Stimulated activated CD8-positive, alpha-beta memory T cell treated with anti-CD3 and anti-CD28 coated beads, Interleukin-15, amount 100 ng/mL, for 24 hours (primary cell): ENCODE measurements at places on chromosomes 13 and 19.

DNA sequence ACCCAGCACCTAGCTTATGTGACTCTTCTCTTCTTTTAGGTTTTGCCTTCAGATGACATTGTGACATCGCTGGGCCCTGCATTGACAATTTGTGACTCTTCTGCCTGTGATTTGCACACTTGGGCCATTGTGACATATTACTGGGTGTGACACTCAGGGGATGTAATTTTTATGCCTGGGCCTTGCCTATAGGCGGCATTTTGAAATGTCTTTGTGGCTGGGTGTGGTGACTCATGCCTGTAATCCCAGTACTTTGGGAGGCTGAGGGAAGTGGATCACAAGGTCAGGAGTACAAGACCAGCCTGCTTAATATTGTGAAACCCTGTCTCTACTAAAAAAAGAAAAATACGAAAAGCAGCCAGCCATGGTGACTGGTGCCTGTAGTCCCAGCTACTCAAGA lies 28.4 kb upstream of the ZNF681 start:
- no peak for DNase-seq

DNA sequence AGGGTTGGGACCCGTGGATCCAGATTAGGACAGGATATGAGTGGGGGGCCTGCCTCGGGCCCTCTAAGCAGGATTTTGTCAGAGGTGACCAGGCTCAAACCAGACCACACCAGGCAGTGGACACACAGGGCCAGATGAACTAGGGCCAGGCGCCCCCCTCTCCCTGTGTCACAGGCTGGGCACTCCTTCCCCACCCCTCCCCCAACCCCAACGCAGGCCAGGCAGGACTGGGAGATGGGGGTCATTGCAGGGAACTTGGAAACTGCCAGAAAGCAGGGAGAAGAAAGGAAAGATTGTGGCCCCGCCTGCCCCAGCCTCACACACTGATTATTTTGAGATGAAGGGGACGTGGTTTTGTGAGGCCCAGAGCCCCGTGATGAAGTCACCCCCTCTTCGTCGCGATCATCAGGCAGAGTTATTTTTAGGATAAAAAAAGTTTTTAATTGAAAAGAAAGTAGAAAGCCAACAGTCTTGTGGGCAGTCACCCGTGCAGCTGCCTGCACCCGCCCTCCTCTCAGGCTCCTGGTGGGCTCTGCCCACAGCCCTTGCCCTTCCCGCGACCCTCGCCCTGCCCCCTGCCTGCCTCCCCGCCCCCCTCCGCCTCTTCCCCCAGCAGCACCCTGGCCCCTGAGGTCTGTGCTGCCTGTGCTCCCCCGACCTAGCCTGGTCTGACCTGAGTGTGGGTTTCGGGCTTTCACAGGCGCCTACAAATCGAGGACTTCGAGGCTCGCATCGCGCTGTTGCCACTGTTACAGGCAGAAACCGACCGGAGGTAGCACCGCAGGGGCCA lies 1.9 kb upstream of the YJEFN3 start:
- DNase-seq, result no peak

- no peak for DNase-seq
Measured at GRCh38 chr13:98157188-98157587, 14.3 kb downstream of the FARP1 start.

- no peak for DNase-seq
Measured at GRCh38 chr13:106489849-106490568, 45.5 kb downstream of the EFNB2 start.

GRCh38 chr13:33182729-33183128 lies 102.8 kb downstream of the STARD13 start:
- no peak for DNase-seq

DNA sequence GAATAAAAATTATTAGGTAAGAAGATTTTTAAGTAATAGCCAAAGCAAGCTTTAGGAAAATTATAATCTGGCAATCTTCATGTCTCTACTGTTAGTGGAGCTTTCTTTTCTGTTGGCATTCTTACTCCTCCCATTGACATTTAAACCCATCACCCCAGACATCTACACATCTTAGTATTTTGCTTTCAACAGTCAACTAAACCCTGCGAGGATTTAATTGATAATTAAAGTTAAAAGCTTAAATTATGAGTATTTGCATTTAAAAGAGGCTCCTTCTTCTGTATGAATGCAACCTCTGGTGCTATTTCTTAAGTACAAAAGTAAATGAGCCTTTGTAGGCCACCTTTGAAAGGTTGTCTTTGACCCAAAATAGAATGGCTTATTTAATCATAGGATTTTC lies 148.1 kb downstream of the DACH1 start:
- no peak for DNase-seq

DNA sequence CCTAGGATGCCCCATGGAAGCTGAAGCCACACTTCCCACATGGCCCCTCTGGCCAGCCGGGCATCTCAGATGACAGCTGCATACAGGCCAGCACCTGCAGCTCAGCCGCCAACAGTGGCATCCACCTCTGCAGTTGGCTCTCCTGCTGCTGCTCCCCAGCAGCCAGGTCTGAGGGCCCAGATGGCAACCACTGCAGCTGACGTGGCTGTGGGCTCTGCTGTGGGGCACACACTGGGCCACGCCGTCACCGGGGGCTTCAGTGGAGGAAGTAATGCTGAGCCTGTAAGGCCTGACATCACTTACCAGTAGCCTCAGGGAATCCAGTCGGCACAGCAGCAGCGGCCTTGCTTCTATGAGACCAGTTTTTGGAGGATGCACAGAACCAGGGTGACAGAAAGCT lies 45.3 kb upstream of the LSM14A start:
- DNase-seq, result no peak

GRCh38 chr19:30107251-30107650 lies 165.2 kb downstream of the URI1 start:
- no peak for DNase-seq

GRCh38 chr19:4970558-4971423 lies 1.9 kb downstream of the KDM4B start:
- DNase-seq, result no peak

DNA sequence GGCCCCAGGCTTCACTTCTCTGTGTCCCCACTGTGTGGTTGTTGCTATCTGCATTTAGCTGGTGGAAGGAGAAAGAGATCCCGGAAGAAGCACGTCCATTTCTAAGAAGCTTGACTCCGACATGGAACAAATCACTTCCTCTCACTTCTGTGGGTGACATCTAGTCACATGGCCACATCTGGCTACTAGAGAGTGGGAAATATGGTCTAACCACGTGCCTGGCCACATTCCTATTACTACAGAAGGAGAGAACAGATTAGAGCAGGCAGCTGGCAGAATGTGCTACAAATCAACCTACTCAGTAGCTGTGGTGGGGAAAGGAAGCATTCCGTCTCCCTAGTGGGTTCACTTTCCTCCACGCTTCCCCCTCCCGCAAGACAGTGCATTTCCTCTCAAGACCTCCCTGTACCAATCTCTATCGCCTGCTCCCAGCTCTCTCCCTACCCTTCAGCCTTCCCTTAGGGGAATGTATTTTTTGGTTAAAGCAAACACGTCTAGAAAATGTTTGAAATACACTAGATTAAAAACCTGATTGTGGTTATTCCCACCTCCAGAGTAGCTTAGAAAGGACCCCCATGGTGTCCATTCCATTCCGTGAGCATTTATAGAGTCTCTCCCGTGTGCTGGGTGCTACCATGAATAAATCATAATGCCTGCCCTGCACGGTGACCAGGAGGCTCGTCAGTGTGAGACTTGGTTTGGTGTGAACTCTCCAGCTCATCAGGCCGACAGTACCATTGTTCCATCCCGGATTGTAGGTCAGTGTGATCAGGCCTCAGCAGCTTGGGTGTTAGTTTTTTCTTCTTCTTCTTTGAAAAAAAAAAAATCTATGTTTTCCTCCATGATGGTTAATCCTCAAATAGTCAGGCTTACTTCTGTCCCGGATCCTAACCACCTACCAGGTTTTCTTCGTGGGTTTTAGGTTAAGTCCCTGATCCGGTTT lies 8.0 kb upstream of the AMER2 start:
- DNase-seq, result no peak

GRCh38 chr19:40420766-40421765 lies 4.7 kb downstream of the SERTAD1 start:
- no peak for DNase-seq

- no peak for DNase-seq
Measured at GRCh38 chr13:35914662-35915061, 216.5 kb downstream of the DCLK1 start.

- no peak for DNase-seq
Measured at GRCh38 chr13:84730376-84730775, 848.1 kb upstream of the SLITRK1 start.

- no peak for DNase-seq
Measured at GRCh38 chr13:90857921-90858320, 489.6 kb upstream of the MIR17HG start.

DNA sequence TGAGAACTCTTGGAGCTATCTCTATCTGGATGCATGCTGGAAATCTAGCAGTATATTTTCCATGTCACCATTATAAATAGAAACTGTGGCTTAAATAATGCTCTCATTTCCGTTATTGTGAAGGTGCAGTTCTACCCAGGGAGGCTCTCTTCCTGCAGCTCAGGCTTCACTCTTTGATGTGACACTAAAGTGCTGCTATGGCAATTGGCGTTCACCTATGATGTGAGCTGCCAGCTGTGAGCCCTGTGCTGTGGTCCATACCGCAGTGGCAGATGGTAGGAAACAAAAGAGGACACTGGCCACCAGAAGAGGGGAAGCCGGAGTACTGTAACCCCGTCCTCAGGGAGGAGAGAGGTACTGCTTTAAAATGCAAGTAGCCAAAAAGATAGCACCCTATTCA lies 40.6 kb upstream of the ZNF681 start:
- no peak for DNase-seq

DNA sequence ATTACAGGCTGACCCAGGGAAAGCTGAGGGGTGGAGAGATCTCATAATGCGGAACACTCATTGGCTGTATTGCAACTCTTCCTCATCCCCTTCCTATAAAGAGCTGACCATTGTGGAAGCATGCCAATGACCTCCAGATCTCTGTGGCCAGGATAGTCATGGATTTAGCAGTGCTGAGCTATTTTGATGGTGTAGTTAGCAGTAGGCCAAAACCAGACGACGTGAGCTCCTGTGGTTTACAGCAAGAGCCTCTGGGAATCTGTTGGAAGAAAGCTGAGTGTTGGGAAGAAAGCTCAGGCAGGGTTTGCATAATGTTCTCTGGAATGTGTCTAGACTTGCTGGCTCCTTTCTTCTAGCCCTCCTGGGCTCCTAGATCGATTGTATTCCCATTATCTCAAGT lies 187.5 kb upstream of the GPC6 start:
- DNase-seq, result no peak

GRCh38 chr19:38922482-38922881 lies 8.1 kb downstream of the SARS2 start:
- no peak for DNase-seq

DNA sequence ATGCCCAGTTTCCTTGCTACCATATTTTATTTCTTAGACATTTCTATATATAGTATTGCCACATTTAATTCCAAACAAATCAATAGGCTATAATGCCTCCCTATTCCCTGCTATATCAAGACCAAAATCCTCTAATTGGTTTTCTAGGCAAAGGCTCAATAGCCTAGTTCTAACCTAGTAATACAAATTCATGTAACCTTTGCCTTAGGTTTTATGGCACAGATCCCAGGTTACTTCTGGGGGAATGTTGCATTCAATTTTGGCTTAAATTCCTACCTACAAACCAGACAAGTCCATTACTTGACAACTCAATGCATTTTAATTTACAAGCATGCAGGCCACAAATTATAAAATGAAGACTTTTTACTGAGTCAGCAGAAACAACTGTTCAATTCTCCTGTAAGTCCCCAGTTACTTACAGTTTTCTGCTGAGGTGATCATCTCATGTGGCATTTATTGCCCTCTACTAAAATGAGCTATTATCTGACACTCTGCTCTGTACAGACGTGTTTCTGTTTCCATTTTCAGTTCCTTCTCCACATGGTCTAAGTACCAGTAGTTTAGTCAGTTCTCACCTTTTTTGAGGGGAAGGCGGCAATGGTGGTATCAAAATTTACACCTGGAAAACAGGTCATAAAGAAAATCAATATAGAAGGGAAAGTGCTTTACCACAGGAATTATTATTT lies 11.7 kb downstream of the KCNRG start:
- no peak for DNase-seq

- DNase-seq, result no peak
Measured at GRCh38 chr19:16585808-16586476, 13.7 kb upstream of the SLC35E1 start.

DNA sequence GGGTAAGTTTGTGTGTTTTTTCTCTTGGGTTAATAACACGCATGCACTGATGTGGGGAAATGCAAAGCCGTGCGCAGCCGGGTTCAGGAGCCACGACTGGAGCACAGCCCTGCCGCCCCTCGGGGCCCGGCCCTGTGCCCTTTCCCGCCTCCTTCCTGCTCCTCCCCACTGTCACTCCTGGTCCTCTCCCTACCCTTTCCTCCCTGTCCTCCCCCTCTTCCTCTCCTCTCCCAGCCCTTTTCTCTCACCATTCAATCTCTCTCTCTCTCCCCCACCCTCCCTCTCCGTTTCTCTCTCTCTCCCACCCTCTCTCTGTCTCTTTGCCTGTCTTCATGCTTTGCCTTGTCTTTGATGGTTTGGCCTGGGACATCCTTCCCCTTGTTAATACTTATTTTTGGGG lies 27.2 kb downstream of the PLEKHJ1 start:
- no peak for DNase-seq

GRCh38 chr13:46313024-46313423 lies 74.0 kb downstream of the RUBCNL start:
- DNase-seq, result no peak

DNA sequence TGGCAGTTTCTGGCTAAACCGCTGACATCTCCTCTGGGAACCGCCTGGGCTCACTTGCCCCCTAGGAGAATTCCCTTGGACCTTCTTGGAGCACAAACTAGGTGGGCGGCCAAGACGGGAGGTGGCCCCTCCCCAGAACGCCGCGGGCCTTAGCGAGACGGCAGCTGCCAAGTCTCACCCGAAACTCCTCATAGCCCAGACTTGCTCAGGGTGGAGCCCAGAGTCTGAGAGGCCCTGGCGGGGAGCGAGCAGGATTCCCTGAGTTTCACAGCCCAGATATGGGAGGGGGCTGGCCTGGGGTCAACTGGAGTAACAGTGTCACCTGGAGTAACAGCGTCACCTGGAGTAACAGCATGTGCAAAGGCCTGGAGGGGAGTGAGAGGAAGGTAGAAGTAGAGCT lies 10.1 kb downstream of the TINCR start:
- no peak for DNase-seq

GRCh38 chr13:27199696-27200095 lies 28.1 kb upstream of the USP12 start:
- DNase-seq, result no peak
